ENCODE measurements at places on chromosomes 5 and 9.

- DNase-seq, result no peak
Observed at GRCh38 chr5:138743484-138743883, 9.7 kb upstream of the CTNNA1 start.

DNA sequence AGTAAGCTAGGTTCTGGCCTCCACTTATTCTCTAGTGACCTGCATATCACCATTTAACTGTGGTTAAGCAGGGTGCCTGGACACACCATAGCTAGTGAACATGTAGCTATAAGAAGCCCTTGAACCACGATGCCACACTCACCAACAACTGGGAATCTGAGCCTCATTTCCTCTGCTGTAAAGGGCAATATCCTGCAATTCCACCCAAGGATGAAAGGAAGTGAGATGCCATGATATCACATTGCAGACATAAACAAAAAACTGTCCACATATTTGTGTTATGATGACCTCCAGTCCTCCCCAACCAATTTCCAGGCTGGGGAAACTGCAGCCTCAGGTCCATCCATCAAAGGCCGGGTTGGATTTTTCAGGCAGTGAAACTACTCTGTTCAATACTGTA lies 10.4 kb downstream of the TNIP1 start:
- no peak for DNase-seq

- no peak for DNase-seq
Observed at GRCh38 chr9:121613009-121613752, 38.3 kb upstream of the DAB2IP start.

- no peak for DNase-seq
Observed at GRCh38 chr5:76514292-76514691, 108.9 kb downstream of the F2RL2 start.

DNA sequence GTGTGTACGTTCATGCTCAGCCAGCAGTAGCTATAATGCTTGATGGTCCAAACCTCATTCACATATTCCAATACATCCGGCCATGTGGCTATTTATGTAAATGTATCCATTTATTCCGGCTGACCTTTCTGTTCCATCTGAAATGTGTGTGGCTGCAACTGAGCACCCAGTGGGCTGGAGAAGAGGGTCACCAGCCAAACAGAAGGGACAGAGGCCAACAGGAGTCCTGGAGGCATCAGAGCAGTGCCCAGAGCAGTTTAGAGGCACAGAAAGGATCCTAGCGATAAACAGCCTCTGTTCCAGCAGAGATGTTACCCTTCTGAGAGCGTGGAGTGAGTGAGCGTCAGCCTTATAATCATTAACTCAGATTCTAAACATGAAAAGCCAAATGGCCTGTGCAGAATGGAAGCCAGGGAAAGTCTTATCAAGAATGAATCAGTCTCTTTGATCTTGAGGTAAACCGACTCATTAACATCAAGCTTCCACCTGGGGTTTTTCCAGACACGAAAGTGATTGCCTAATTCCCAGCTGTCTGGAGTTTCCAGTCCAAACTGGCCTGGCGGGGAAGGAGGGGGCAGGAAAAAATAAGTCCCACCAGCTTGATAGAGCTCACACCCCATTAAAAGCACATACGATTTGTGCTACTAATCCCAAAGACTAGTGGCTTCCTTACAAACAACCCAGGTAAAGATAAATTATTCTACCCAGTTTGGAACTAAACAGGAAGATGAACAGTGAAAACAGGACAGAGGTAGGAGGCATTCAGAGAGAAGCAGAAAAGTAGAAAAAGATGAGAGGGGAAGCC lies 55.7 kb downstream of the SUSD1 start:
- DNase-seq, result no peak

GRCh38 chr5:121024416-121025311 lies 560.6 kb downstream of the PRR16 start:
- no peak for DNase-seq

- no peak for DNase-seq
Observed at GRCh38 chr5:151570058-151570457, 21.1 kb downstream of the FAT2 start.

GRCh38 chr5:6408627-6409446 lies 30.5 kb upstream of the MED10 start:
- DNase-seq, result no peak

DNA sequence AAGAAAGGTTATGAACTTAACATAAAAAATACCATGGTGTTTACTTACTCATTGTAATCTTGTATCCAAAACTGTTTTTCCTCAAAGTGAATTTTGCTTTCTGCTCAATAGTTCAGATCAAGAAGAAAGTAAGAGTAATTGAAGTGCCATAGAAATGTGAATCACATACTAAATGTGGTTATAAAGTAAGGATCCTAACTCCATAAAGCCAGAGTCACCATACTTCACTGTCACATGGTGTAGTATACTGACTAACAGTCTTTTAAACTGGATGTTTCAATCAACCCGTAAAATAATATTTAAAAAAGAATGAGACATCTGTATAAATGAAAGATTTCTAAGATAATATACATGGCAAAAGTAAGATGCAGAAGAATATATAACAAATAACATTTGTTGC lies 72.1 kb downstream of the NIPBL start:
- no peak for DNase-seq

DNA sequence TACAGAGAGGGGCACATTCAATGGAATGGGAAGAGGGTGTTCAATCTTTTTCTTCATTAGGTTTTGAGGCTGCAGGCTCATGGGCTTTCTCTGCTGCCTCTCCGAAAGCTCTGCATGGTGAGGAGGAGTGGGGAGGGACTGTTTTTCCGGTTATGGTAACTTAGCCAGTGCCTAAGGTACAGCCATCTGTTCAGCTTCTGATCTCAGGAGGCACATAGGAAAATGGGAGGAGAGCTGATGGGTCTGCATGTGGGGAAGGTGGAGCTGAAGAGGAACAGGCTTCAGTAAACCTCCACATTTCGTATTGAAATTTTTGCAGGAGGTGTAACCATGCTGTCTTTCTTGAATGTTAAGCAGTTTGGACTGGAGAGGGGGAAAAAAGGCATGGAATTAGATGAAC lies 1020.4 kb upstream of the WWC1 start:
- no peak for DNase-seq

- DNase-seq, result no peak
Observed at GRCh38 chr9:16191691-16192402, 639.0 kb downstream of the CCDC171 start.

DNA sequence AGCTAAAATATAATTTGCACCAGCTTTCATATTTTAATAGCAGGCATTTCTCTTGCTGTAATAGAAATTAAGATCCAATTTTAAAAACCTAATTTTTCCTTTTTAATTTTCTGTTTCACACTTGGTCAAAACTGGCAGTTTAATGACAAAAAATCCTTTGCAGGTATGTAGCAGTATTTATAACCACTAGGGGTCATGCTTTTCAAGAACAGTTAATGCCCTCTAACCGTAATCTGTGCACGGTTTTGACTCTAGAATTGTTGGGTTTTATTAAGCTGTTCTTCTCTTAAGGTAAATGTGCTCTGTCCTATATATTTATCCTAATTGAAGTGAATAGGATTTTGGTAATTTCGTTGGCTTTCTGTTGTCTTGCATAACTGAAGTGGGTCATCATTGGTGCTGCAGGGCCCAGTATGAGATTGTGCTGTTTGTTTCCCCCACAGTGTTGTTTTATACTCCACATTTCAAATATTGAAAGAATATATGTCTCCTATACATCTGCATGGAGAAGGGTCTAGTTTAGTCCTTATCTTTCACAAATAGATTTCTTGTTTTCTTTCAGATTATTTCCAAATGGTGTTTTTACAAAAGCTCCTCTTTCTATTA lies 107.4 kb downstream of the SCAMP1 start:
- no peak for DNase-seq

DNA sequence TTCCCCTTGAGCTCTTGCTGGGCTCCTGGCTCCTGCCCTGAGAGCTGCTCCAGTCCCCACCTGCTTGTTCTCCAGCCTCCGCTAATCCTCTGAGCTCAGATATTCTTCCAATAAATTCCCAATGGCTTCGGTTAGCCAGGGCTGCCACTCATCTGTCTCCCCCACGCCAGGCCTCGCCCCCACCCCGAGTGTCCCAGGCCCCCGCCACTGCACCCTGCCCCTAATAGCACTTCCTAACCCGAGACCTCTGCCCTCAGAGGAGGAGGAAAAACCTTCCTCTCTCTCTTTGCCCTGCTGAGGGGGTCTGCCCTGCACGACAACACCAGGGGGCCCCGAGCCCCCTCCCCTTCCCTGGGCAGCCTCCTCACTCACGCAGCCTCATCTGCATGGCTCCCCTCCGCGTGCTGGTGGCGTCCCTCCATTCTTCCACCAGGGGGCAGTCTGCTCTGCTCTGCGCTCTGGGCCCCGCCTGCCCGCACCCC lies 5.4 kb upstream of the LCN15 start:
- DNase-seq, result no peak

GRCh38 chr9:87607859-87608258 lies 110.2 kb downstream of the DAPK1 start:
- DNase-seq, result no peak

DNA sequence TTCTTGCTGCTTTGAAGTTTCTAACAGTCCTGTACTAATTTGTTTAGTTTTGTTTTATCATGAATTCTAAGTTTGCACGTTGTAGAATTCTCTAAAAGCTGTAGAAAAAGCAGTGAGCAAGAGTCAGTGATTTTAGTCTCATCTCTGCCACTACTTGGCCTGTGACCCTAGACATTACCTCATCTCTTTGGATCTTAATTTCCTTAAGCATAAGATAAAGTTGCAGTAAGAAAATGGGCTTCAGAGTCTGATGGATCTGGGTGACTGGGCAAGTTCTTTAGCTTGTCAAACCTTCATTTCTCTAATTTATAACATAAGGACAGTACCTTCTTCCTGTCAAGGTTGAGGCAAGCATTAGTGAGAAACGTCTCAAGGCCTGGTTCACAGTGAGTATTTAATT lies 247.9 kb downstream of the DMRT2 start:
- no peak for DNase-seq

DNA sequence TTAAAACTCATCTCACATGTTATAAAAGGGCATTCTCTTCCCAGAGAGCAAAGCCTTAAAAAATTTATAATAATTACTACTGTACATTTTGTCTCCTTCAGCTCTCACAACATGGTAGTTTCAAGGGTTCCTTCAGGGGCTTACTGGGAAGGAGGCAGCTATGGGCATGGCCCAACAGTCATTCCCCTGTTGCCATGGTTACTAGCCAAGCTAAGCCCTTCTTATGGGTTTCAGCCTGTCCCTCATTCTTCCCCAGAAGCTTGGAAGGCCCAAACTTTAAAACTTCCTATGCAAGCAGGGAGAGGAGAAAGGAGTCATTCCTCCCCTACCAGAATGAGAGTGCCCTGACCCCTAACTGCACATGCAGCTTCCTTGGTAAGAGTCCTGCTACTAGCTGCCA lies 82.2 kb upstream of the CNTLN start:
- no peak for DNase-seq

DNA sequence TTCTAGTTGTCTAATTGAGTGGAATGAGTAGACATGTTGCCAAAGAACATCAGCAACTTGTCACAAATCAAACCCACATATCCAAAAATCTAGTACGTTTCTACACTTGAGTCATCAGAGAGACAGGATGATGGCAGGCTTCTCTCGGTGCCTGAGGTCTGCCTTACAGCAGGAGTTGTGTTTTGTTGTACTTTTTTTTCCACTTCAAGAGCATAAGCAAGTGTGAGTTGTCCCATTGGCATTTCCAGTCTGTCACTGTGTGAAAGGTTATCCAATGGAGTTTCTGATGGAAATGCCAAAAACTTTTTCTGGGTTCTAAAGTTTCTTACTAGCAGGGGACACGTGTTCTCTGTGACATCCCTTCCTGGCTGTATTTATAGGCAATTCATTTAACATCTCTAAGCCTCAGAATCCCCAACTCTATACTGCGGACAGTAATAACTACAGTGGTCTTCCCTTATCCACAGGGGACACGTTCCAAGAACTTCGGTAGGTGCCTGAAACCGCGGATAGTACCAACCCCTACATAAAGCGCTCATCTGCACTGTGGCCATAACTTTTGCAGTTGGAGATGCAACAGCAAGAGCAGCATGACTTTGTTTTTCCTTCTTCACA lies 246.5 kb downstream of the SYK start:
- DNase-seq, result no peak

All from activated gamma-delta T cell (primary cell).